NCI-H187 treated with DMSO at 0.1 percent for 48 hours (cell line): ENCODE measurements at places on chromosomes 7 and 10.

- no peak for DNase-seq
Observed at GRCh38 chr7:115475761-115476385, 554.0 kb downstream of the MDFIC start.

GRCh38 chr7:33754933-33755928 lies 150.1 kb upstream of the BMPER start:
- DNase-seq: no peak

DNA sequence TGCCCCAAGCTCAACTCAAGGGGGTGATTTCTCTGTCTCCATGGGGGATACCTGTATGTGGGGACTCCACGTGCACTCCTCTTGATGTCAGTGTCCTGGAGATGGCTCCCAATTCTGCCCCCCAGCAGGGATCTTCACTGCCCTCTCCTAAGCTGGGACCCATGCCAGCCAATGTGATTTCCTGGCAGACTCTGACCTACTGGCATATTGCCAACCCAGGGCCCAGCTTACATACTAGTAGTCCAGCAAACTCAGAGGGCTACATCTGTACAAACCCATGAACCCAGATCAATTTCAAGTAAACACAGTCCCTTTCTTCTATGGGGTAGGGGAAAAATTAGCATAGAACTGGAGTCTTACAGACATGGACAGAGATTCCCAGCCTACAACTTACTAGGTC lies 26.2 kb upstream of the BMPR1A start:
- DNase-seq: no peak

- no peak for DNase-seq
Observed at GRCh38 chr7:148288592-148289151, 301.9 kb upstream of the C7orf33 start.

DNA sequence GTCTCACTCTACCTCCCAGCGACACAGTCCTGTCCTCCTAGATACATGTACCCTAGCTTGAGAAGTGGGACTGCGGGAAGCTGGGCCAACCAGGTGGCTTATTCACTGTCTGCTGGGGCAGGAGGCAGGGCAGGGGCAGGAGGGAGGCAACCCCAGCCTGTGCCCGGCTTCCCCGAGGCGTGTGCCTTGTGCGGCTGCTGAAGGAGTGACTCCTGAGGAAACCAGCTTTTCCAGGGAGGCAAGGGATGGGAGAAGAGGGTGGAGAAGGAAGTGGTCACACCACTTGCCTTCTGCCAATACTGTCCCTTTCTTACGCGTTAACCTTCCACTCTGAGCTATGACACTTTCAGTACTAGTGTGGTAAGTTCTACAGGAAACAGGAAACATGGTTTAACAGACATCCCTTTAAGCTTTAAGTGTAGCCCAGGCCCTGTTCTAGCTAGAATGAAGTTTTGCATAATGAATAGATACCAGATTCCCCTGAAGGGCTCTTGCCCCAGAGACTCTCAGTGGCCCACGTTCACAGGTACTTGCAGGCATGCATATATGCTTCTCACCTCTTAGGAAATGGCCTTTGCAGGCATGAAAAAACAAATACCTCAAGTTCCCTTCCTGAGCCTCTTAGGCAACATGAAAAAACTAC lies 40.6 kb downstream of the SYPL1 start:
- no peak for DNase-seq
